Osteoblast (primary cell): ENCODE measurements at places on chromosomes 7 and 10. TPM values are rescaled to one million over a fixed set of nuclear protein-coding genes. Genes with fewer than 3 reads are reported as not detected.
A peak's percentile ranks its signal among the peaks of the same experiment; 100 is the strongest.

Gene TNS3
- total RNA-seq: 67.3 and 88.1 TPM in 2 replicates

Gene MINDY4
- total RNA-seq: 8.5 and 10.5 TPM in 2 replicates

Gene AGAP5
- 3.5 and 4.0 TPM in 2 replicates for total RNA-seq

Gene LRRD1
- total RNA-seq: 0.29 and 0.36 TPM in 2 replicates

Gene RBAK
- total RNA-seq: 10.6 and 10.9 TPM in 2 replicates

Gene COBL
- total RNA-seq: under 0.01 TPM in 2 replicates

Gene TRIL
- 0.29 and 0.36 TPM in 2 replicates for total RNA-seq

Gene WNT8B
- total RNA-seq: not detected in 2 replicates

Gene AKR1C2
- 38.6 and 46.0 TPM in 2 replicates for total RNA-seq

Gene SLIT1
- total RNA-seq: under 0.01 TPM in 1 of 2 replicates, not detected in the other

Gene LRRC61
- 1.8 and 4.0 TPM in 2 replicates for total RNA-seq

Gene GPR158
- total RNA-seq: under 0.01 TPM in 2 replicates

Gene CARD11
- under 0.01 TPM in 1 of 2 replicates, not detected in the other for total RNA-seq

Gene ITGA8
- total RNA-seq: 1.2 and 2.5 TPM in 2 replicates

DNA sequence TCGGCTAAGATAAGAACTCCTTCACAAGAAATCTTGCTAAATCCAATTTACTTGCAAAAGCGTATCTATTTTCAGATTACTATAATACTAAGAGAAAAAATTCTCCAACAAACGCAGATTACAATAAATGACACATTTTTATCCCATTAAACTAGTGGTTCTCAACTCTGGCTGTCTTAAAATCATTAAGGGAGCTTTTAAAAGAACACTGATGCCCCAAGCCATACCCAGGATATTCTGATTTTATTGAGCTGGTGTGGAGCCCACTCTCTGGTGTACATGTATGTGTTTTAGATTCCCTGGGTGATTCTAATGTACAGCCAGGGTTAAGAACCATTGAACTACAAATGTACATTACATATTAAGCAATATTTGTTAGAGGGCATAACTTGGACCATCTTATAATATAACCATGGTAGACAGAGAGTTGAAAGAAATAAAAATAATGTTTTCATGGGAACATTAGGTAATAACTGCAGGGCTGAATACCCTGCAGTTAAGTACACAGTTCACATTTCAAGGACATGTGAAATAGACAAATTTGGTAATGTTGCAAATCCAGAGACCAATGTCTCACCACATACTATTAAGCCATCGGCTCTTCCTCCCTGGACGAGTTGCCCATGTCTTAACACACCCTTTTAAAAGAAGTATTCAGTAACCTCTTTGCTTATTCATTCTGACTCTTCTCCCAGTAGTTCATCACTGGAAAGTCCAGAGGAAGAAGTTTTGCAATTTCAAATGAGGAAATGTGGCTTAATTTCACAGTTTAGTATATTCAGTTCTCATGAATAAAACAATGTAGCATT is 6.2 kb downstream of the GSAP start:
- peak; percentile 80 for DNase-seq

DNA sequence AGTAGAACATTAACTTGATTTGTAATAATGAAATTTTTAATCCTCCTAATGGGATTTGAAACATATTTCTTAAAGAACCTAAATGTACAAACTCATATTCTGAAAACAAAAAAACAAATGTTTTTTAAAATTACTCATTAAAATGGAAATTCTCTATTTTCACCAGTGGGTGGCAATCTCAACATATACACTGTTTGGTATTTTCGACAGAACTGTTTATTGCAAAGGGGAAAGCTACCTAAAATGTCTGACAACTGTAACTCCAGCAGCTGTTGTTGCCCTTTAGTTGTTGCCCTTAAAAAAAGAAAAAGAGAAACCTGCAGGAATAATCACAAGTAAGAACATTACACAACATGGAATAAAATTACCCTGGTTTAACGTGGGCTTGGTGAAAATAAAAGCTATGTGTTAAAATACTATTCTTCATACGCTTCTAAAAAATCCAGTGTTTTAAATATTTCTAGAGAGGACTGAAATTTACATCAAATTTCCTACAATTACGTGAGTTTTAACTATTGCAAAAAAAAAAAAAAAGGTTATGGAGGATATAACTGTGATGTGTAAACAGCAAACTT is 54.5 kb downstream of the COL1A2 start:
- peak; percentile 2 for DNase-seq

- DNase-seq: no peak
Observed at GRCh38 chr7:99111591-99111990, 32.3 kb downstream of the SMURF1 start.

GRCh38 chr10:44576702-44577191 is 191.8 kb upstream of the CXCL12 start:
- DNase-seq: peak; percentile 59

DNA sequence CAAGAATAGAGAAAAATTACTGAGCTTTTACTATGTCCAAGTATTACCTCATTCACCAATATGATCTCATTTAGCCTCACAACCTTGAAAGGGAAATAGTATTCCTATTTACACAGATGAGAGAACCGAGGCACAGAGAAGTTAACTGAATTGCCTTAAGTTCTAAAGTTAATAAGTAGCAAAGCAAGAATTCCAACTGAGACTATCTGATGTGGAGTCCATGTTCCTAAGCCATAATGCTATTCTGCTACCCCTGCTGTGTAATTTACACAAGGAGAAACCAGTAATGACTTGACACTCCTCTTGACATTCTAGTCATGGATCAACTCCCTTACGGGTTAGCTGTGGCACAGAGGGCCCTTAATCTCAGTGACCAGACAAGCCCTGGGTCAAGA is 60.7 kb downstream of the ABCB4 start:
- peak; percentile 37 for DNase-seq

- peak; percentile 61 for DNase-seq
Observed at GRCh38 chr7:116633131-116633988, 38.6 kb upstream of the MET start.

GRCh38 chr7:63899691-63900393 is 98.8 kb upstream of the ZNF722 start:
- DNase-seq: no peak

GRCh38 chr7:115548756-115549155 is 481.8 kb downstream of the TFEC start:
- no peak for DNase-seq

DNA sequence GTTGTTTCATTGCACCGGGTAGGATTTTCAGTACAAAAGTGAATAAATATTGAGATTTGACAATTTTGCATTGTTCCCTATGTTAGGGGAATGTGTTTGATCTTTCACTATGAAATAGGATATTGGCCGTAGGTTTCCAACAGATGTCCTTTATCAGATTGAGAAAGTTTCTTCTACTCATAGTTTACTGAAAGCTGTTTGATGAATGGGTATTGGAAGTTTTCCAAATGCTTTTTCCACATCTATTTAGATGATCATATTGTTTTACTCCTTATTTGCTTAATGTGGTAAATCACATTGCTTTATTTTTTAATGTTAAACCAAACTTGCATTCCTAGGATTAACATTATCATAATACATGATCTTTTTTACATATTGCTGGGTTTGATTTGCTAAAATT is 177.9 kb upstream of the C7orf33 start:
- no peak for DNase-seq

- DNase-seq: peak; percentile 43
Observed at GRCh38 chr10:130174328-130174727, 38.1 kb downstream of the GLRX3 start.

- no peak for DNase-seq
Observed at GRCh38 chr7:26165950-26166683, 14.1 kb downstream of the NFE2L3 start.

DNA sequence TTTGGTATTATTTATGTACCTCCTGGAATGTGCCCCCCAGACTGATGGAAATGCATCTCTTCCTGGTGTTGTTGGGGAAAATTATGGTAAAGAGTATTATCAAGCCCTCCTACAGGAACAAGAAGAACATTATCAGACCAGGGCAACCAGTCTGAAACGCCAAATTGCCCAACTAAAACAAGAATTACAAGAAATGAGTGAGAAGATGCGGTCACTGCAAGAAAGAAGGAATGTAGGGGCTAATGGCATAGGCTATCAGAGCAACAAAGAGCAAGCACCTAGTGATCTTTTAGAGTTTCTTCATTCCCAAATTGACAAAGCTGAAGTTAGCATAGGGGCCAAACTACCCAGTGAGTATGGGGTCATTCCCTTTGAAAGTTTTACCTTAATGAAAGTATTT is 17.0 kb downstream of the CSGALNACT2 start:
- no peak for DNase-seq

- peak; percentile 11 for DNase-seq
Observed at GRCh38 chr10:60200012-60200681, 189.5 kb downstream of the ANK3 start.

GRCh38 chr7:46996972-46997371 is 584.9 kb downstream of the TNS3 start:
- no peak for DNase-seq

DNA sequence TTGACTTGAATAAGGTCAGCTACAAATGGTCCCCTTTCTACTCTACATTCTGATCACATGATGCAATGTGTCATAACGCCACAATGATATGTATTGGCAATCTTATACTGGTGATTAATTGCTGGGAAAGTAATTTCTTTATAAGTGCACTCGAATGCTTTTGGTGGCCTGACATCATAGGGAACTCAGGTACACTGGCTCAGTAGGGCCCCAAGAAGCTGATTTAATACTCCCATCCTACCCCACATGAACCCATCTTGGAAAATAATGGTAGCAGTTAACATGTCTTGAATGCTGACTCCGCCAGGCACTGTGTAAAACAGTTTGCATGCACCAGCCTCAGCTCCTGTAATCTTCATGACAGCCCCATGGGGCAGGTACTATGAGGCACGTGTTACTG is 186.9 kb downstream of the SNX10 start:
- no peak for DNase-seq

- peak; percentile 71 for DNase-seq
Observed at GRCh38 chr10:123998197-123999141, 94.9 kb downstream of the CHST15 start.

DNA sequence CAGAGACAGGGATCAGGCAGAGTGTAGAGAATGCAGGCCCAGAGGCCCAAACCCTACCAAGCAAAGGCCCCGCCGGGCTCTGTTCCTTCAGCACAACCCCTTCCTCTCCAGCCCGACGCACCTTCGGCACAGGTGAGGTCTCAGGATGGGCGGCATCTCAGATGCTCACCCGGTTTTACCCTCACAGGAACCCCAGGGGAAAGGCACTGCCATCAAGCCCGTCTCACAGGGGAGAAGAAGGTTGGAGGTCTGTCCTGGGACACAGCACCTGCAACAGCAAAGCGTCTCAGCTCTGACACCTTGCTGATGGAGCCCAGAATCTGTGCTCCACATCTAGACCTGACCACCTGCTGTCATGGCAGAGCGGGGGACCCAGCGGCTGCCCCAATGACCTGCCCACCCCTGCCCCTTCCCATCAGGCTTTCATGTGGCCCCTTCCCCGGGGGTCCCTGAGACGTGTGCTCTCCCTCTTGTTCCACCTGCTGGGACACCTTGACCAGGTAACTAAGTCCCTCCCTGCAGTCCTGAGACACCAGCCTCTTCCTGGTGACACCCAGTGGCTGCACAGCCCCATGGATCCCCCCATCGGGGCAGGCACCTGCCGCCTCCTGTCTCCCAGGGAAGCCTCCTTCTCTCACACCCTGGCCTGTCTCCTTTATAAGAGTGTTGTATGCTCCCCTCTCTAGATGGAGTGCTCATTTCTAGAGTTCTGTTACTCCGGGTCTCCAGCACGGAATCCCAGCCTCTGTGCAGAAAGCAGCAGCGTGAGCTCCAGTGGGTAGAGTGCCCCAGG is 315.6 kb downstream of the DNAJB6 start:
- DNase-seq: peak; percentile 84

GRCh38 chr7:138235207-138235606 is 158.9 kb downstream of the AKR1D1 start:
- no peak for DNase-seq

- DNase-seq: peak; percentile 97
Observed at GRCh38 chr10:97648562-97649404, 8.3 kb downstream of the PI4K2A start.

DNA sequence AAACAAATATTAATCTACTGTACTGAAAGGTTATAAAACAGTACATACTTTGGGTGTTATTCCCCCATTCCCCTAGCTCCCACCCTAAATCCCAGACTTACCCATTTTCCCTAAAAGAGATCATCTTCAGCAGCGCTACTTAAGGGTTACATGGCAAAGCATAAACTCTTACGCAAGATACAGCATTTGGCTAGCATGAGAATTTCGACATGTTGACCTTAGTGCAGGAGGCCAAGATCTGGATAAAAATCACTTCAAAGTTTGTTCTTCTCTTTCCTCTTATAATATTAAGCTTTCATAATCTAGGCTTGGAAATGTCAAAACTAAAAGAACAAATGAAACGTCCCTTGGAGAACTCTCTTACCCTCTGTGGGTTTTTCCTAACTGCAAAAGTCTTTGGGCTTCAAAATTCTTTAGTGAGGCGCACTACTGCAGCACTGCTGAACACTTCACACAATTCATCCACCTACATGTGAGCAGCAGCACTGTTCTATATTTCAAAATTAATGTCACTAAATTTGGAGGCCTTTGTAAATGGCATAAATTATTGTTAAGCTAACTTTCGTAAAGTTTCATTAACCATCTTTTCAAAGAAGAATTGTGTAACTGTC is 59.5 kb upstream of the PDLIM1 start:
- no peak for DNase-seq

DNA sequence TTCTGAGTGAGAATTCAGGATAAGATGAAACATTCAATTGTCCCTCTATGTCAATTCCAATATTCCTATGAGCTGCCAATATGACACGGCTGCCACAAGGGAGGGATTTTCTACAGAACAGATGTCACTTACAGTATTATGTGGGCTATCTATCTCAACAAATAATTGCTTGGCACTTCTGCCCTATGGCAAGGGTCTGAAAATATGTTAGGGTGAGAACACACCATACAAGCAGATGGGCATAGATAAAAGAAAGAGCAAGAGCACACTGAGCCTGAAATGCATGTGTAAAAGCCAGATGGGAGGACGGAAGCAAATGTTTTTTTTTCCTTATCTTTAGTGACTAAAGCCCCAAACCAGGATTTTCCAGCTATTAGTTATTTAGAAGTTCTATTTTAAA is 70.1 kb upstream of the TFEC start:
- no peak for DNase-seq

DNA sequence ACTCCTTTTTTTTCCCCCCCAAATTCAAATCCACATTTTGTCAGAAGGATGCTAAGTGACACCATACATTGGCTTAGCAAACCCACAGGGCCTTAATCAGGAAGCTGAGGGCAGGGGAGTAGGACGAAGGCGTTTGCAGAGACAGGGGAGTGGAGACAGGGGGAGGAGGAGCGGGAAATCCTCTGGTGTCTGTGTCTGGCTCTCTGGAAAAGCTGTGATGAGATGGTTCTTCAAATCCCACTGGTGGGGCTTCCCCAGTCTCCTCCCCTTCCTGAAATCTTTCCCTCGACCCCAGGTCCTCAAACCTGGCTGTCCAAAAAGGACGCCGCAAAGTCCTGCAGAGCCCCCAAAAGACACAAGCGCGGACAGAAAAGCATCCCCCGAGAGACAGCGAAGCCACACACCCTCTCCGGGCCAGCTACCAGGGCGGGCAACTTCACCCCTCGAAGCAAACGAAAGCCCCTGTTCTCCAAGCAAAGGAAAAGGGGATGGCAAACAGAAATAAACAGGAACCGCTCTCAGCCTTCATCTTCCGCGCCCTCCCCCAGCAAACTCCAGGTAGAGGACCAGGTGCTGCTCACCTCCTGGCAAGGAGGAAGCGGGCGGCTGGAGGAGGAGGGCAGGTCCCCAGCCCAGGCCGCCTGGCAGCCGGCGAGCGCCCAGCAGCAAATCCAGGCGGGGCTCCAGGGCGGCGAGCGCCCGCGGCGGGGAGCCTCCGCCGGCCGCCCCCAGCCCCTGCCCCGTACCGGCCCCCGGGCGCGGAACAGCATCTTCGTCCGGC is 520 bp downstream of the ELAPOR2 start:
- DNase-seq: peak; percentile 14
